NCI-H187 treated with DMSO at 0.1 percent for 48 hours (cell line): ENCODE measurements at places on chromosomes 7 and 10.

GRCh38 chr10:61592581-61592980, 70.1 kb upstream of the CABCOCO1 start:
- DNase-seq: no peak

DNA sequence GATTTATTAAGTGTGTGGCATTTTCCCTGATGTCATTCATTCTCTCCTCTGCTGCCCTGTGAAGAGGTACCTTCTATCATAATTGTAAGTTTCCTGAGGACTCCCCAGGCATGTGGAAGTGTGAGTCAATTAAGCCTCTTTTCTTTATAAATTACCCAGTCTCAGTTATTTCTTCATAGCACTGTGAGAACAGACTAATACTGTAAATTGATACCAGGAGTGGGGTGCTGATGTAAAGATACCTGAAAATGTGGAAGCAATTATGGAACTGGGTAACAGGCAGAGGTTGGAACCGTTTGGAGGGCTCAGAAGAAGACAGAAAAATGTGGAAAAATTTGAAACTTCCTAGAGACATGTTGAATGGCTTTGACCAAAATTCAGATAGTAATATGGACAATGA, 711.8 kb upstream of the GRM3 start:
- DNase-seq: no peak

DNA sequence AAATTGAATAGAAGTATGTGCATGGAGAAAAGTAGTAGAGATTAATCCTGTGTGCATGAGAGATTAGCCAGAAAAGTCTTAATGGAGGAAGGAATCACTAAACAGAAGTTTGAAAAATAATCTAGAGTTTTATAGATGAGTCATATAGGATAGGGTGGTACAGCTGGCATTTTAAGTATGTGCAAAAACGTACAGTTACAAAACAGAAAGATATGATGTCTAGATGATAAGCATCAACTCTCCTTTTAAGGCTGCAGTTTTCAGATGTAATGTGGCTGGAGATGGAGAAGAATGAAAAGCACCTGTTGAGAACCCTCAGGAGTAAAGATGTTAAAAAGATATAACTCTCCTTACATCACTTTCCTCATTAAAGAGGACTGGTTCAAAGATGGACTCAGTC, 271.3 kb downstream of the STK31 start:
- no peak for DNase-seq

- no peak for DNase-seq
Measured at GRCh38 chr7:36811807-36812206, 87.5 kb upstream of the AOAH start.

- DNase-seq: no peak
Measured at GRCh38 chr7:93188870-93189634, 37.2 kb downstream of the HEPACAM2 start.

DNA sequence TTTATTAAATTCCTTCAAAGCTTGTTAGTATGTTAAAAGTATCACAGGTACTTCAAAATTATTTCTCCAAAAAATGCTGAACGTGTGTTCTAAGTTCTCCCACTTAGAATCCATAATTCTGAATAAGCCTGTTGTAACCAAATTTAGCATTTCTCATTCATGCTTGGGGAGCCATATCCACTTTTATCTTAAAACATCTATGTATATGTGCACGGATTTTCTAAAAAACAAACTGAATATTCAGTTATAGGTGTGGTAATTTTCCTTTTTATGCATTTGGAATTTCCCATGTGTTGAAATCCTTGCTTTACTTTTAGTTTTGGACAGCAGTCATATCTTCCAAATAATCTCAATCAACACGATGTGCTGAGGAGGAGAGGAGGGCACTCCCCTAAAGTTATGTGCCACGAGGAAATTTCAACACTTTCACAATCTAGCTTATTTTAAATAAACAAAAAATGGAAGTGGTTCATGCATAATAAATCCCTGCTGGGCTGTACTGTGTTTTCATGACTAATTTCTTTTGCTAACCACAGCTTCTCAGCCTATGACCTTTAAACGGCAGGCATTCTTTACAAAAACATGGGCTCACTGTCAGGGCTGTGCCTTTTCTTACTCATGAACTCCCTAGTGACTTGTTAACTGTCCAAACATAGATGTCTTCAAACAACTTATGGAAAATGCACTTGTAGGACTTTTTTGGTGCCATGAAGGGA, 380.3 kb upstream of the SEMA3C start:
- DNase-seq: no peak

DNA sequence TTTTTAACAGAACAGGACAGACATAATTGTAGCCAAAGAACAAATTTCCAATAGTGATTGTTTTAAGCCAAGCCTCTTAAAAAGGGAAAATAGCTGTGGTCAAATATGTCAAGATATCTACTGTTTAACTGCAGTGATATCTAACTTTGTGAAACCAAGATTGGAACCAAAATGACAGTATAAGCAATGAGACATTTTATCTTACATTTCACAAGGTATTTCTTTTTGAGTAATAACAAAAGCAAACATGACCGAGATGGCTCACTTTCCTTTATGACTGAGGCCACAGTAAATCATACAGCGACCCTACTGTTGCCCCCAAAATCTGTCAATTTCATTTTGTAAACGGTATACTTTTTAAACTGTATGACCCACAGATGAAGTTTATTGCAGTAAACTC, 215.8 kb downstream of the MLLT10 start:
- no peak for DNase-seq

DNA sequence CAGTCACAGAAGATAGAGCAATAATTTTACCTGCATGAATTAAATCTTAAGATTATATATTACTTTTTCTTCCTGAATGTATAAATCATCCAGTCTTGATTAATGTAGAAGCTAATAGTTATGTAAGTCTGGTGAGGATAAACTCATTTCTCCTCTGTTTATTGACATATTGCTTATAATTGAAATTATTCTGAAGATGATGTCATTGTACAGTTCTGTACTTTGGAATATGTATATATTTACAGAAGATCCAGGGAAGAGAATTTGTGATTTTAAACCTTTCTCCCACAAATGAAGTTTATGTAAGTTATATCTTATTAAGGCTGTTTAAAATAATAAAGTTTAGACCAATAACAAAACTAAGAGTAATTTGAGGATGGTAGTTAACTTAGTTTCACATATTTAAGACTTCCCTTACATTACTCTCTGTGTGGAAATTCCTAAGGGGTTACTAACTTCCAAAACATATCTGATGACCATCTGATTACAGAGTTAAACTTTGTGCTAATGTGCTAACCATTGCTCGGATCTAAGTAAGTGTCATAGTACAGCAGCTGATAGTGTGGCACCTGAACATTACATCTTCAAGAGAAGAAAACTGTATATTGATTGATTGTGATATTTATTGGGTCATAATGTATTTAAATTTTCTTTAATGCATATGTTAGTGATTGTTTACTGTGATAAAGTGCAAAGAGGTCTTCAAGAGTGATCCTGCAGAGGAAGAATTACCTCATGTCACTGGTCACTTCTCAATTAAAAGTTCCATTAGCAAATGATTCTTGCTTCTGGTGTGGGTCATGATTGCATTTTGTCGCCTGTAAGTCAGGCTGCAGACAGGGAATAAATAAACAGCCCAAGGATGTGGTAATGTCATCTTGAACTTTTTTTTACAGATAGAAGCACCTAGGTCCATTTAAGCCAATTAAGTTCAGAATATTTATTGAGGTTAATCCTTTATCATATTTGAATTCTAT, 96.9 kb downstream of the UBE3C start:
- no peak for DNase-seq

DNA sequence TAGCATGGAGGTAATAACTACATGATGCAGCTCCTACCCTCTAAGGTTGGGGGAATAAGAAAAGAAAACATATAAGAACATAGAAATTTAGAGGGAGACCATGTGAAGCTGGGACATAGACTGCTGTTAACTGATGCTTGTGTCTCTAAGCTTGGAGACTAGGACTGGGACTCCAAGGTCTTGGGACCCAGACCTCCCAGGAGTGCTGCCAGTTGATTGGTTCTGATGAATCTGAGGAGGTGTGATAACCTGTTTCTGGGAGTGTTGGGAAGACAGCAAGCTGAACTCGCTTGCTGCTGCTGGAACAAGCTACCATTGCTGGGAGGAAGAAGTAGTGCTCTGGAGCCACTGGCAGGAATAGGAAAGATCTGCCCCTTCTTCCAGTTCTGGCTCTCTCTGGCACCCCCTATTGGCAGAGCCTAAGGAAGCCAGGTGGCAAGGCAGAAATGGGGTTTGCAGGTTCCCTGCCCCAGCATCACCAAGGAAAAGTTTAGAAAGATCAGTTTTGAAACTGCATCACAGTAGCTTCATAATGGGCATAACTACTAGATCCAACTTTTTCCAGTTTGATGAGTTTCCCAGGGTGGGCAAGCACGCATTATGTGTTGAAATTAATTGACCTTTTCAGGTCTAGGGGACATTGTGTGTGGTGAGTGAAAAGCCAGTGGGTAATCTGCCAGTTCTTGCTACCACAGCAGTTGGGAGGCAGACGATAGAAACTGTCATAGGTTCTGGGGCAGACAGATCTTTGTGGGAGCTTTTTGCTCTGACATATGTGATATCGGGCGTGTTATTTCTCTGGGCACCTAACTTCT, 140.7 kb downstream of the SND1 start:
- DNase-seq: no peak

DNA sequence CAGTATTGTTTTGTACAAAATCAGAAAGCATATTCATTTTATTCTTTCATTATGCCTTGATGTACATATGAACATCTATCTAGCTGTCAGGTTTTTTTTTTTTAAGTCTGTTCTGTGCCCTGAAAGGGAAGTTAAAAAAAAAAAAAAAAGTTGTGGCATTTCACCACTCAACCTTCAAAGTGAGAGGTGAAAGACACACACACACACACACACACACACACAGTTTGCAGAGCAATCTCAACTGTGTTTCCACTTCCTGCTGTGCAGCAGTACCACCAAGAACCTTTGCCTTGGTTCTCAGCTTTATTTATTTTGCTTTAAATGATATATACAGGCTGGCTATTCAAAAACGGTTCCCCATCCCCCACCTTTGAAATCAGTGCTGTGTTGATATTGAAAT, 955.6 kb downstream of the GATA3 start:
- no peak for DNase-seq

DNA sequence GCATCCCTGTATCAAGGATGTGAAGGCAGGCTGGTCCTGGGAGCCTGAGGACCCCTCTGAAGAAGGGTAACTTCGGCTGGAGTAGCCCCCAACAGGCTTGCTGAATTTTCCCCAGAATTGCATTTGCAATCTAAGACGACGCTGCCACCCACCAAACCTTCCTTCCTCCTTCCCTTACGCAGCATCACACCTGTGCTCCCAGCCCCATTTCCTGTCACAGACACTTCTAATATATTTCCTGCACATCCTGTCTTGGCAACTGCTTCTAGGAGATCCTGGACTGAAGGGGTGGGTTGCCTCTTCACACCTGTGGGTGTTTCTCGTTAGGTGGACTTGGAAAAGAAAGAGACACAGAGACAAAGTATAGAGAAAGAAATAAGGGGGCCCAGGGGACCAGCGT, 9.4 kb upstream of the PGAM1 start:
- DNase-seq: no peak

DNA sequence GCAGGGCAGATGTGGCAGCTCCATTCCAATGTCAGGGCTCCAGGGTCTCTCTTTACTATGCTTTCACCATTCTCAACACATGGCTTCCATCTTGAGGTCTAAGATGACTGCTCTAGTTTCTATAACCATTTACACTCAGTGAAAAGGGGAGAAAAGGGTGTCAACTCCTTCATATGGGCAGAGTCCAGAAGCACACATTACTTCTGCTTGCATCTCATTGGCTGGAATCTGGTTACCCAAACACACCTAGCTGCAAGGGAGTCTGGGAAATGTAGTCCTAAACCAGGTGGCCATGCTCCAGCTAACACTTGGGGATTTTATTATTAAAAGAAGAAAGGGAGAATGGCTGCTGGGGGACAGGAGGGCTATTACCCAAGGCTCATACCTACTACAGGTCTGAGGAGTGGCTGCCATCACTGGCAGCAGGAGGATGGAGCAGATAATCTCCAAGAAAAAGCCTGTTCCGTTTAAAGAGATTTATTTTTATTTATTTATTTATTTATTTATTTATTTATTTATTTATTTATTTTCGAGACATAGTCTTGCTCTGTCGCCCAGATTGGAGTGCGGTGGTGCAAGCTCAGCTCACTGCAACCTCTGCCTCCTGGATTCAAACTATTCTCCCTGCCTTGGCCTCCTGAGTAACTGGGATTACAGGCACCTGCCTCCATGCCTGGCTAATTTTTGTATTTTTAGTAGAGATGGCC, 29.1 kb upstream of the LBX1 start:
- no peak for DNase-seq

DNA sequence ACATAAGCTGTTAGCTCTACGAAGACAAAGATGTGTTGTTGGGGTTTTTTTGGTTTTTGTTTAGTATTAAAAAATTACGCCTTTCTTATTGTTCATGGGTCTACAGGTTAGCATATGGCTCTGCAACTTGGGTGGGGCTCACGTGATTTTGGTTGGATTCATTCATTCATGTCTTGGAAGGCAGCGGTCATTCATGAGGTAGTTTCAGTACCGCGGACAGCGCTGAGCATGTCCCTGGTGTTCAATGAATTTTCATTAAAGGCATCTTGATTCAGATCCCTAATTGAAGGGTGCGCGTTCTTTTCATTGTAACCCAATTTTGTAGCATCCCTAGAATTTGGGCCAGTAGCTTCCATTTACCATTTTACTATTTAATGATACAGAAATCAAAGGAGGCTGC, 42.9 kb upstream of the TCERG1L start:
- no peak for DNase-seq

DNA sequence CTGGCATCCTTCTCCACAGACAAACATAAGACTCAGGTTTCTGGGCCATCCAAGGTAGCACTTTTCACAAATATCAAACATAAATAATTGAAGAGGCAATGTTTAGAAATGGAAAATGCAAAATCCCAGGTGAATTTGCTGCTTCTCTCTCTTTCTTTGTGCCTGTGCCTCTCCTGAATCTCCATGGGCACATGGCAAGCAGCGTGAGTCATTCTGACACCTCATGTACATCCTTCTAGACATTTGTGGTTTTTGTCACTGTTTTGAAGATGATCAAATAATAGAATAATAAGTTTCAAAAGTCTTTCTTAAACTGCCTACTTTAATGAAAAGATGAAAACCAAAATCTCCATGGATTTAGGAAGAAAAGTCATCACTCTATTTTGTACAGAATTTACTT, 60.3 kb upstream of the RAB11FIP2 start:
- no peak for DNase-seq

GRCh38 chr10:123797813-123798212, 93.8 kb downstream of the CPXM2 start:
- no peak for DNase-seq

GRCh38 chr7:48004638-48005037, 24.3 kb downstream of the SUN3 start:
- DNase-seq: no peak

DNA sequence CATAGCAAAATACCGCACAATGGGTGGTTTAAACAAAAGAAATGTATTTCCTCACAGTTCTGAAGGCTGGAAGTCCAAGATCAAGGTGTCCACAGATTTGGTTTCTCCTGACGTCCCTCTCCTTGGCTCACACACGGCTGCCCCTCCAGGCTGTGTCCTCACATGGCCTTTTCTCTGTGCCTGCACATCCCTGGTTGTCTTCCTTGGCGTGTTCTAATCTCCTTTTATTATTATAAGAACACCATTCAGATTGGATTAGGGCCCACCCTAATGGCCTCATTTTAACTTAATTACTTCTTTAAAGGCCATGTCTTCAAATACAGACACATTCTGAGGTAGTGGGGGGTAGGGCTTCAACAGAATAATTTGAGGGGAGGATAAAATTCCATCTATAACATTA, 87.9 kb downstream of the FZD1 start:
- DNase-seq: no peak

GRCh38 chr10:120598386-120598785, 141.4 kb downstream of the PLPP4 start:
- DNase-seq: no peak

- DNase-seq: no peak
Measured at GRCh38 chr7:15239801-15240200, 322.0 kb downstream of the AGMO start.
